Kidney (tissue), 22 donors: ENCODE measurements at places on chromosomes 16 and 17. TPM values are rescaled to one million over a fixed set of nuclear protein-coding genes. Genes with fewer than 3 reads are reported as not detected.

- DNase-seq, result peak; percentile 43
These were observed 15.0 kb upstream of the PEMT start for GRCh38 chr17:17606416-17607000.

DNA sequence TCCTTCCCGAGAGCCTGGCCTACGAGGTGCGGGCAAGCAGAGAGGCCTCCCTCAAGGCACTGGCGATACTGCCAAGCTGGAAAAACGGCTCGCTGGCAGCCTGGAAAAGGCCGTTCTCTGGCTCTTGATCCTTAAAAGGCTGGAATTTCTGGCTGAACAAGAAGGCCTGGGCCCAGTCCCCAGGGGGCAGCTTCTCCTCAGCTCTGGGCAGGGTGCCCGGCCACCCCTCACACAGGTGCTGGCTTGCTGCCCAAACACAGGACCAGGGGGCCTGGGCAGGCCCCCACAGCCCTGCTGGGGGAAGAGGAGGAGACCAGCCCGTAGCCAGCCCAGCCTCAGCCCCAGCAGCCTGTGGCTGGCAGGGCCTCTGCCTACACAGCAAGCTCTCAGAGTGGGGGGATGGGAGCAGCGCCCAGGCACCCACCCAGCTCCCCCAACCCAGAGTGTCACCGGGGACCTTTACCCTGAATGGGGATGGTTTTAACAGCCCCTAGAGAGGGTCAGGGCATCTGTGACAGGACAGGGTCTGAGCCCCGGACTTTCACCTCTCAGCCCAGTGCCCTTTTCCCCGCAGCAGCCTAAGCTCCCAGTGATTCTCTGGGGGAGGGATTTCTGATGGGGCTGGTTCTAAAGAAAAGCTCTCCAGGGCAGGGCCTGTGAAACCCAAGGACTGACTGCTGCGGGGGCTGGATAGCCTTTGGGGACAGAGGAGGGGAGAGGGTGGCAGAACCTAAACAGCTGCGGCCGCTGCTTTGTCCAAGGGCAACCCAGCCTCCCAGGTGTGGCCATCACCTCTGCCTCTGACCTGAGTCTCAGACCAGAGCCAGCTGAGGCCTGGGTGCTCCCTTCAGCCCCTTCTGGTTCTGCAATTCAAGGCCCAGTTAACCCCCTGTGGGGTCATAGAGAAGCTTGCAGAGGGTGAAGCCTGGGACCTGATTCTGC, 38.6 kb upstream of the TOB1 start:
- DNase-seq, result peak; percentile 80

- DNase-seq, result no peak
These were observed 14.2 kb downstream of the SAP30BP start for GRCh38 chr17:75681289-75681688.

GRCh38 chr17:32907583-32907982, 20.4 kb upstream of the TMEM98 start:
- DNase-seq, result no peak

DNA sequence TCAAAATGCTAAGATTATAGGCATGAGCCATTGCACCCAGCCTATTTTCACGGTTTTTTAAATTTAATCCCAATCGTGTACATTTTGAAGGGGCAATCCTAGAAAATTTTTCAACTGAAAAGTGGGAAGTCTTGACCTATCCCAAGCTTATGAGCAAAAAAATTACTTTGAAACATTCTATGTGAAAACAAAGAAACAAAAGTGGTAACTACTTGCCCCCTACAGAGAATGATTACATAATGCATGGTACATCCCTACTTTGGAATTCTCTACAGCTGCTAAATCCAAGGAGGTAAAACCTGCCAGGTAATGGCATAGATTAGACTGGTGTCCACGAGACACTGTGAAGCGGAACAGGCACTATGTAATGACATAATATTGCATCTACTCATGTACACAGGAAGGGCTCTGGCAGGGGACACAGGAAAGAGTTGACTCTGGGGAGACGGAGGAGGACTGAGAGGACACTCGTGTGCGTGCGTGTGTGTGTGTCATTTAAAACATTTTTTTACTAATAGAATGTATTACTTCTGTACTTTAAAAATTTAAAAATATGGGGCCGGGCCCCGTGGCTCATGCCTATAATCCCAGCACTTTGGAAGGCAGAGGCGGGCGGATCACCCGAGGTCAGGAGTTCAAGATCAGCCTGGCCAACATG, 15.7 kb downstream of the ASGR2 start:
- no peak for DNase-seq

- peak; percentile 41 for DNase-seq
These were observed 204.7 kb downstream of the HS3ST4 start for GRCh38 chr16:25896411-25896810.

GRCh38 chr16:68512183-68512582, 26.9 kb upstream of the ZFP90 start:
- no peak for DNase-seq

GRCh38 chr17:76076765-76077583, 2.0 kb upstream of the ZACN start:
- peak; percentile 27 for DNase-seq

GRCh38 chr16:85753976-85754375, 3.1 kb upstream of the C16orf74 start:
- DNase-seq, result no peak

DNA sequence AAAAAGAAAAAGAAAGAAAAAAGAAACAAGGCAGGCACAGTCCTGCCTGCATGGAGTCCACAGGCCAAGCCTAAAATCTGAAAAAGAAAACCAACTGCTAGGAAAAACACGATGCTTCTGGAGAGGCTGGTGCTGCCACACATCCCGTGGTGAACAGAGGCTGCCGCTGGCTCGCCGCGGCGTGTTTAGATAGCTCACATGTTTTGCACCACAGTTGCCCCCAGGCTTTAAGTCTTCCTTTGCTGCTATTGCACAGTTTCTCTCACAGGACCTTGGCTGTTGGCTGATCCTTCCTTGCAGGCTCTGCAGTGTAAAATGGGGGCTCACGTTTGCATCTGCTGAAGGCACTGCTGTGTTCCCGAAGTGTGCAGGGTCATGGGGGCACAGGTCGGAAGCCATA, 8.6 kb downstream of the SLC6A4 start:
- DNase-seq, result no peak

GRCh38 chr17:32152130-32152529, 9.8 kb downstream of the RHOT1 start:
- no peak for DNase-seq

- DNase-seq, result no peak
These were observed at the start of gene MYLK3 for GRCh38 chr16:46747777-46748651. TSS of gene MYLK3 (minus strand) at chr16:46748344. CDS start at chr16:46748193, 151 bp downstream.

GRCh38 chr17:36024106-36024869, 6.5 kb upstream of the CCL23 start:
- DNase-seq, result no peak

- DNase-seq, result peak; percentile 74
These were observed 3.6 kb upstream of the CBX4 start for GRCh38 chr17:79842656-79843473.

DNA sequence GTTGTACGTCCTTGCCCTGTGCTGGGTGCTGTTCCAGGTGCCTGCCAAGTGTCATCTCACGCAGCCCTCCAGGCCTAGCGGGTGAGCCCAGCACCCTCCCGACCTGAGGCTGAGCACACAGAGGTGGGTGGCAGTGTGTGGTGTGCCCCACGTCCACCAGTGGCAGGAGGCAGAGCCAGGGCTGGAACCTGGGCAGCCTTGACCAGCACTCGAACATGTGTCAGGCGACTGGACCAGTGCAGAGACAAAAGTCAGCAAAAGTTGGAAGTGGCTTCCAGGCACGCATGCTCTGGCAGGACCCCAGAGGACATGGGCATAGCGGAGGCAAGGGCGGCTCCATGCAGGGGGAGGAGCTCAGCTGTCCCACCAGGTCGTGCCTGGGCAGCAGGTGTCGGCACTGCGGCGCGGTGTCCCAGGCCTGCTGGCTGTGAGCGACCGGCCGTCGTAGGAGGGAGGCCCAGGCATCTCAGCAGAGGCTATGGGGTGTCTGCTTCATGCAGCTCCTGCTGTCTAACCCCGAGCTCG, 35.8 kb downstream of the COX4I1 start:
- no peak for DNase-seq

- peak; percentile 88 for DNase-seq
These were observed 8.3 kb upstream of the ZNF750 start for GRCh38 chr17:82848022-82848592.

DNA sequence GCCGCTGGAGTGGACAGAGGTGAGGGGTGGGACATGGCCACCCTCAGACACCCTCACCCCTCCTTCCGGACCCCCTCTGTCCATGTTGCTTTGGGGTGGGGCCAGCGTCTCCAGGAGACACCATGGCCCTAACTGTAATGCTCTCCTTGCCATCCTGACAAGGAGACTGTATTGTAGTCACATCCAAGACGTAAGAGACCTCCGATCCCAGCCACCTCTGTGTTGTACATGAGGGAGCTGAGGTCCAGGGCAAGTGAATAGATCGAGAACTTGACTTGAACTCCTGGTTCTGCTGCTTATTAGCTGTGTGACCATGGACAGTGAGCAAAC, 30.2 kb downstream of the POLR3E start:
- DNase-seq, result no peak

Gene BRIP1
- total RNA-seq, result 0.54 TPM

Gene ENO3
- total RNA-seq, result 6.9 TPM

Gene KRT40
- not detected for total RNA-seq

Gene MLKL
- total RNA-seq, result 19.4 TPM

Gene NGFR
- 13.2 TPM for total RNA-seq

Gene CCL22
- total RNA-seq, result 1.3 TPM

Gene OTOP2
- not detected for total RNA-seq

Gene GNG13
- total RNA-seq, result not detected
